ENCODE measurements at places on chromosomes 12 and 14. TPM values are rescaled to one million over a fixed set of nuclear protein-coding genes. Genes with fewer than 3 reads are reported as not detected.
A peak's percentile ranks its signal among the peaks of the same experiment; 100 is the strongest.

ATF7 gene
- 27.9 TPM for polyA plus RNA-seq

PNP gene
- 112 TPM for polyA plus RNA-seq

SLC22A17 gene
- not detected for polyA plus RNA-seq

APOF gene
- polyA plus RNA-seq, result not detected

RGS6 gene
- polyA plus RNA-seq, result not detected

DBX2 gene
- not detected for polyA plus RNA-seq

OTOGL gene
- polyA plus RNA-seq, result not detected

RFX4 gene
- not detected for polyA plus RNA-seq

RNASE3 gene
- 13.8 TPM for polyA plus RNA-seq

BCL11B gene
- not detected for polyA plus RNA-seq

GALNT6 gene
- polyA plus RNA-seq, result 3.2 TPM

RASSF9 gene
- polyA plus RNA-seq, result not detected

TAS2R42 gene
- polyA plus RNA-seq, result not detected

- no peak overlapping the region for H3K4me3 ChIP-seq
- no peak for DNase-seq
- H3K36me3 ChIP-seq, result no peaks in the 10 kb centered on the region
These were observed 113.1 kb upstream of the OVCH1 start for GRCh38 chr12:29610473-29611170.

- H3K27ac ChIP-seq, result no peak overlapping the region
- no peaks in the 10 kb centered on the region for H3K27me3 ChIP-seq
- no peak for DNase-seq
- no peaks in the 10 kb centered on the region for H3K4me1 ChIP-seq
These were observed 211.8 kb downstream of the SNAPC1 start for GRCh38 chr14:61973981-61974380.

DNA sequence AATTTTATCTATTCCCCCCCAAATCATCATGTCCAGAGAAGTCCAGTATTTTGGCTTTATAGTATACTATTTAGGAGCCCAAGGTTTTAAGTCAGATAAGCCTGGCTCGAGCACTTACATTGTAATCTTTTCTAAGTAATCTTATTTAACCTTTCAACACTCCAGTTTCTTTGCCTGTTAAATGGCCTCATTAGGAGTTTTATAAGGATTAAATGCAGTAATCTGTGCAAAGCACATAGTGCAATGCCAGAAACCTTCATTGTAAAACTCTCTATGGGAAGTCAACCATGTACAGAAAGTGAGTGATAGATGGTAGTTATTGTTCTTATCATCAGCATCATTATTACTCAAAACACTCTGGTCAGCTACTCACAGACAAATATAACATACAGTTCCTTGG lies 1330.4 kb downstream of the SLC16A7 start:
- H3K27me3 ChIP-seq, result no peaks in the 10 kb centered on the region
- H3K4me3 ChIP-seq, result no peak overlapping the region
- no peaks in the 10 kb centered on the region for H3K36me3 ChIP-seq
- DNase-seq, result no peak
- no peaks in the 10 kb centered on the region for H3K4me1 ChIP-seq
- no peak overlapping the region for H3K27ac ChIP-seq

DNA sequence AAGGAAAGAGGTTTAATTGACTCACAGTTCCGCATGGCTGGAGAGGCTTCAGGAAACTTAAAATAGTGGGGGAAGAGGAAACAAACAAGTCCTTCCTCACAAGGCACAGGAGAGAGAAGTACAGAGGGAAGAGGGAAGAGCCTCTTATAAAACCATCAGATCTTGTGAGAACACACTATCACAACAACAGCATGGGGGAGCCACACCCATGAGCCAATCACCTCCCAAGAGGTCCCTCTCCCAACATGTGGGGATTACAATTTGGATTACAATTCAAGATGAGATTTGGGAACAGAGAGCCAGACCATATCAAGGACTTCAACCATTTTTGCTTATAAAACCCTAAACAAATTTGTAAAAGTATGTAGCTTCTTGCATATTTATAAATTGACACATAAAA lies 45.8 kb downstream of the SLCO1C1 start:
- no peaks in the 10 kb centered on the region for H3K27me3 ChIP-seq
- no peak overlapping the region for H3K27ac ChIP-seq
- H3K36me3 ChIP-seq, result no peaks in the 10 kb centered on the region
- H3K4me1 ChIP-seq, result no peaks in the 10 kb centered on the region
- DNase-seq, result no peak

DNA sequence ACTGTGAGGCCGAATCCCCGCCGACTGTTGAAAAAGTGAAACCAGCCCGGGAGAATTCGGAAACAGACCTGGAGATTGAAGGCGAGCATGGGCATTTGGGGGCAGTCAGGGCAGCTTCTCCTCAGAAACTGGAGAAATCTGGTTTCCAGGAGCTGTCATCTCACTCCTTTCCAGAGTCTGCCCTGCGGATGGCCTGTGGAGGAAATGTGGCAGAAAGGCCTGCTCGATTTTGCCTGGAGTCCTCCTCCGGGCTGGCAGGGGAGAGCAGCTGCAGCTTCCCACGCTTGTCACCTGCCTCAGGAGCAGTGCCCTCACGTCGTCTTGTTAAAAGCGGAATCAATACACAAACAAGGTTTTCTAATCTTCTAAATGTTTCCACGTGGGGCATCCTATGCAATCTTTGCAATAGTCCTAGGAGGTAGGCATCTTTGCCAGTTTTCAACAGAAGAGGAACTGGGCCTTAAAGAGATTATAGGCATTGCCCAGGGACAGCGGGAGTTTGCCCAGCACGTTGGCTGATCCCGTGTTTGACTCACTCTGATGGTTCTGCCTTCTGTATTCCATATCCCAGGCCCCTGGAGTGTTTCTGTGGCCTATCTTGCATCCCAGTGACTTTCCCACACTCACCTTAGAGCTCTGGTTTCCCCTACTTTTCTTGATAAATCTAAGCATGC lies 2.3 kb downstream of the LRRC74A start:
- no peak overlapping the region for H3K4me3 ChIP-seq
- no peak overlapping the region for H3K27ac ChIP-seq
- no peak for DNase-seq
- no peaks in the 10 kb centered on the region for H3K27me3 ChIP-seq
- H3K36me3 ChIP-seq, result no peaks in the 10 kb centered on the region
- H3K4me1 ChIP-seq, result peaks cover 21% of the 10 kb centered on the region

- DNase-seq, result no peak
- no peak overlapping the region for H3K4me3 ChIP-seq
- no peaks in the 10 kb centered on the region for H3K4me1 ChIP-seq
- H3K27ac ChIP-seq, result no peak overlapping the region
- no peaks in the 10 kb centered on the region for H3K27me3 ChIP-seq
These were observed 110.6 kb downstream of the CACNA1C start for GRCh38 chr12:2163177-2163941.

DNA sequence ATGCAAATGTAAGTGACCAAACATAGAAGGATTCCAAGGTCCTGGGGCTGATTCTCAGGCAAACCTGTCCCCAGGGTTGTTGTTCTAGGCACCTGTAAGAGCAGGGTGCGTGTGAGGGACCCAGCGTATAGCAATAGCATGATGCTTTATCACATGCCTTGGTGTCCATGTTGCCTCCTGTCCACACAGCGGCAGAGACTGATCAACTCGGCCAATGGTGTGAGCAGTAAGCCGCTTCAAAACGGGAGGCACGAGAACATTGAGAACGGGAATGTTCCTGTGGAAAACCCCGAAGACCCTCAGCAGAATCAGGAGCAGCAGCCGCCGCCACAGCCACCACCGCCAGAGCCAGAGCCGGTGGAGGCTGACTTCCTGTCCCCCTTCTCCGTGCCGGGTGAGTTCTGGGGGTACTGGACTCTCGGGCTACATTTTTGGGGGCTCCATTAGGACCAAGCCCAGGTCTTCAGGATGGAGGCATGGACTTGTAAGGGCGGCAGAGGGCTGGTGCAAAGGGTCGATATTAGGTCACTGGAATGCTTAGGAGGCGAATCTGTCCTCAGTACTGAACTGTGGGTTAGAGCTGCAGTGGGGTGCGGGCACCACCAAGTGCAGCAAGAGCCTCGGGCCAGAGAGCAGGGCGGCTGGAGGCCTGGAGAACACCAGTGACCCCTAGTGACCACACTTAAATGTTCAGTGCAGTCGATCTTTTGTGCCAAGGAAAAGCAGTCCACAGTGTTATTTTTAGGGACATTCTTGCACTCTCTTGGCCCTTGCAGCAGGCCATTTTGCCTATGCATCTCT lies 57.2 kb upstream of the RIN3 start:
- peaks cover 52% of the 10 kb centered on the region for H3K4me1 ChIP-seq
- peak; percentile 85 for DNase-seq
- no peak overlapping the region for H3K4me3 ChIP-seq
- peaks cover 25% of the 10 kb centered on the region for H3K36me3 ChIP-seq

DNA sequence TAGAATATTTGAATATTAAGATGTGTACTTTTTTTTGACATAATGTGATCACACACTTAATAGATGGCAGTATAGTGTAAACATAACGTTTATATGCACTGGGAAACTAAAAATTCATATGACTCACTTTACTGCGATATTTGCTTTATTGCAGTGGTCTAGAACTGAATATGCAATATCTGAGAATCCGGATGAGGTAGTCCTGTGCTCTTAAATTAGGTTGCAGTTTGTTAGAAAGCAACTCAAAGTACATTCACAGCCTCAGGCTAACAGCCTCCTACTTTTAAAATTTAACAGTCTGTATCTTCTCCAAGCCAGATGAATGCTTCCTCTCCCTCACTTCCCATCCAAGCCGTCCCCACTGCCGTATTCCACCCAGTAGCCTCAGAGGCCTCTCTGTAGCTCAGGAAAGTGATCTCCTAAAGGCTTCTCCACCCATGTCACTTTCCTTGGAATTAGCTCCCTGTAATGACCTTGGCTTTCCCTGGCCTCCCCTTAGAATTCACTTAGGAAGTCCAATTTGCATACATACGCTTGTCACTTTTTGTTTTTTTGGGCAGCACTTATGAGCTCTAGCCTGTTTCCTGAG lies 43.7 kb downstream of the TESPA1 start:
- H3K27ac ChIP-seq, result no peak overlapping the region
- H3K36me3 ChIP-seq, result no peaks in the 10 kb centered on the region
- no peak overlapping the region for H3K4me3 ChIP-seq
- H3K4me1 ChIP-seq, result peaks cover 13% of the 10 kb centered on the region
- no peak for DNase-seq

DNA sequence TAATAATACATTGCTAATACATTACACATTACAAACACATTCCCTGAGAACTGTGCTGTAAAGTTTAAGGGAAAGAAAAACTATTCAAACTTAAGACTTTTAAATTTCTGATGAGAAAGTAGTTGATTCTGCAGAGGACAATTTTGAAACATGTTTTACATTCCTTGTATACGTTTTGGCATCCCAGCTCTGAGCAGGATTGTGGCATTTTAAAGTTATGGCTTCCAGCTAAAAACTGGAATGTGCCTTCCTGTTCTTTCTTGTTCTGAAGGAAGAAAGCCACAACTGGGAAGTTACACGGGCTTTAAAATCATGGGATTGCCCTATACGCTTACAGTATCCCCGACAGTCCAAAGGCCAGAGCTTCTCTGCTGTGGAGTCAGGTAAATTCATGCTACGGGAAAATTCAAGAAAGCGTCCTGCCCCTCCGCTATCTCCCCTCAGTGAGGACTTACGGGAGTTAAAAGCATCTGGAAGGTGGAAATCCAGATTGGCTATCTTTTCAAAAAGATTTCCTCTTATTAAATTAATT lies 10.8 kb upstream of the KLHL42 start:
- H3K27me3 ChIP-seq, result no peaks in the 10 kb centered on the region
- no peak overlapping the region for H3K27ac ChIP-seq
- no peak overlapping the region for H3K4me3 ChIP-seq
- no peaks in the 10 kb centered on the region for H3K36me3 ChIP-seq
- no peak for DNase-seq

- no peak overlapping the region for H3K27ac ChIP-seq
- no peaks in the 10 kb centered on the region for H3K4me1 ChIP-seq
- H3K36me3 ChIP-seq, result no peaks in the 10 kb centered on the region
- no peak overlapping the region for H3K4me3 ChIP-seq
These were observed 20.6 kb downstream of the PTHLH start for GRCh38 chr12:27951898-27952297.

GRCh38 chr12:42327227-42327590 lies 1.2 kb downstream of the PPHLN1 start:
- H3K4me3 ChIP-seq, result peak overlapping the region; percentile 94
- peaks cover 33% of the 10 kb centered on the region for H3K4me1 ChIP-seq
- H3K27ac ChIP-seq, result no peak overlapping the region

- H3K36me3 ChIP-seq, result no peaks in the 10 kb centered on the region
- H3K4me3 ChIP-seq, result no peak overlapping the region
These were observed 20.2 kb upstream of the PPP1R13B start for GRCh38 chr14:103867523-103867953.

DNA sequence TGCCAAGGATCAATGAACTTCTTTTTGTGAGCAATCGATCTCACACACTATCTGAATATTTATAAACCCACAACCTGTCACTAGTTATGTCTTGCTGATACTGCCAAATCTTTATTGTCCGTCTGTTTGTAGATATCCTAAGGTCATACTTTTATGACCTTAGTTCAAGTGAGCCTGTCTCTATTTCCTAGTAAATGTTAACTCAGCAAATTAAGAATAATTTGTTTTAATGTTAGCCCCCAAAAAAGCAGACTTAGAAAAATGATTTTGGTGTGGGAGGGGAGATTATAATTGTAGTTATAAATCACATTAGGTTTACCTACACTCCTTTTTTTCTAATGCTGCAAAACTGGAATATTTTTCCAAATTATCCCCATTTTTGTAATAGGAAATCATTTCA lies 9.4 kb downstream of the STYK1 start:
- H3K27ac ChIP-seq, result no peak overlapping the region
- H3K4me3 ChIP-seq, result no peak overlapping the region
- DNase-seq, result no peak

- H3K27ac ChIP-seq, result no peak overlapping the region
- H3K36me3 ChIP-seq, result peaks cover 91% of the 10 kb centered on the region
- no peak for DNase-seq
- no peaks in the 10 kb centered on the region for H3K4me1 ChIP-seq
These were observed 42.2 kb upstream of the SLC6A13 start for GRCh38 chr12:304805-305204.

- H3K4me1 ChIP-seq, result peaks cover 11% of the 10 kb centered on the region
- no peak overlapping the region for H3K27ac ChIP-seq
- H3K4me3 ChIP-seq, result no peak overlapping the region
- H3K27me3 ChIP-seq, result no peaks in the 10 kb centered on the region
These were observed 1.8 kb upstream of the ABCB9 start for GRCh38 chr12:122968104-122968503.

DNA sequence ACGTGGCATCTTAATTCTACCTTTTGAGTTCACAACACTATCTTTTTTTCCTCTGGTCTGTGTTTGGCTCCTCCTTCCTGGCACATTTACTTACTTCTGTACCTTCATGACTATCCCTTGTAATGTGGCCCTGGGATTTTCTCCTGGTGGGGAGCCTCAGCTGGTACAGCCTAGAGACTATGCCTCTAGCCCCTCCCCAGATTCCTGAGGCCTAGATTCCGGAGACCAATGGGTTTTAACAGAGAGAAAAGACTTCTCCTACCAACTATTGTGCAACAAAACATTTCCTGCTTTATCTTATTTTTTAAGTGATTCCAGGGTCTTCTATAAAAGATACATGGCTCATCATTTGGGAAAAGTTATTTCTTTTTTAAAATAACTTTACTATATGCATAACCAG lies 216.2 kb upstream of the KRR1 start:
- H3K36me3 ChIP-seq, result no peaks in the 10 kb centered on the region
- no peaks in the 10 kb centered on the region for H3K4me1 ChIP-seq
- no peaks in the 10 kb centered on the region for H3K27me3 ChIP-seq
- no peak overlapping the region for H3K27ac ChIP-seq
- DNase-seq, result no peak
- no peak overlapping the region for H3K4me3 ChIP-seq
